Gastrocnemius medialis (tissue), 4 donors: ENCODE measurements at places on chromosomes 3 and 15. TPM values are rescaled to one million over a fixed set of nuclear protein-coding genes. Genes with fewer than 3 reads are reported as not detected.

GRCh38 chr3:155991212-155991611, 120.8 kb downstream of the GMPS start:
- no peak for DNase-seq

GRCh38 chr3:47515100-47515499, 1.6 kb upstream of the ELP6 start:
- DNase-seq: no peak

DNA sequence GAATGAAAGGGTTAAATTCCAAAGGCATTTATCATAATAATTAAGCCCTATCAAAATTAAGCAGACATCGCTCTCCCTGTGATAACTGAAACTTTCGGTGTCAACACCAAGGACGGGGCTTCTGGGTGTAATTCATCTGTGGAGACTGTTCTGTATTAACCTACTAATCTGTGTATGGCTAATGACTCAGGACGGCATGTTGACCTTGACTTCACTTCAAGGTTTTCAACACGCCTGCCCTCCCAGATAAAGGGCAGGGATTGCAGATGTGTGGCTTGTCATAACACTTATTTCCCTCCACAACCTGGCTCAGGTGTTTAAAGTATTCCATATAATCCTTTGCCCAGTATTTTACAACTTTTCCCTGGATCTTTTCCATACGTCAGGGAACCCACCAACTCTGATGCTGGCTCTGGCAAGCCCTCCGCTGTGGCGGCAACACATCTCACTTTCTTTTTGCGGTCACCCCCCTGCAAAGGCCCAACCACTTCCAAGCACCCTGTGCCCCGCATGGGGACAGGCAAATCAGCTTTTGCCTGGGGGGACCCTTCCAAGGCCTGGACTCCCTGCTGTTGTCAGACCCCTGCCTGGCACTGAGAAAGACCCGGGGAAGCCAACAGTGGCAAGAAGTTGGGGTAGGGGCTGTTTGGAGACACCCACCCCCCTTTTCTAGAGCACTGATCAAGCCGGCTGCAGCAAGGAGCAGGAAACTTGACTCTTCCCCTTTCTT, 93.2 kb upstream of the MEF2A start:
- no peak for DNase-seq

GRCh38 chr15:29711531-29711930, 110.7 kb downstream of the TJP1 start:
- DNase-seq: no peak

- no peak for DNase-seq
Measured at GRCh38 chr3:151403246-151403645, 18.7 kb upstream of the P2RY12 start.

The GRAMD1C gene
- total RNA-seq: 0.95 TPM

The ROBO2 gene
- total RNA-seq: 0.07 TPM

The KBTBD13 gene
- 1.2 TPM for total RNA-seq
